ENCODE measurements at places on chromosomes 6 and 20. TPM values are rescaled to one million over a fixed set of nuclear protein-coding genes. Genes with fewer than 3 reads are reported as not detected.

The MEP1A gene
- not detected for total RNA-seq

The GPLD1 gene
- 7.3 TPM for total RNA-seq

The NKAPL gene
- 0.29 TPM for total RNA-seq

The TRAM2 gene
- total RNA-seq, result 9.1 TPM

The VIP gene
- total RNA-seq, result not detected

GRCh38 chr20:45016089-45016671 lies 49.9 kb downstream of the STK4 start:
- DNase-seq, result no peak

GRCh38 chr6:74942130-74942529 lies 263.7 kb downstream of the COL12A1 start:
- no peak for DNase-seq

GRCh38 chr6:159727717-159728445 lies 575 bp downstream of the WTAP start:
- no peak for DNase-seq

- DNase-seq, result no peak
Observed at GRCh38 chr6:11710311-11710761, 68.3 kb downstream of the ADTRP start.

- DNase-seq, result no peak
Observed at GRCh38 chr6:87498048-87498447, 25.3 kb downstream of the SLC35A1 start.

DNA sequence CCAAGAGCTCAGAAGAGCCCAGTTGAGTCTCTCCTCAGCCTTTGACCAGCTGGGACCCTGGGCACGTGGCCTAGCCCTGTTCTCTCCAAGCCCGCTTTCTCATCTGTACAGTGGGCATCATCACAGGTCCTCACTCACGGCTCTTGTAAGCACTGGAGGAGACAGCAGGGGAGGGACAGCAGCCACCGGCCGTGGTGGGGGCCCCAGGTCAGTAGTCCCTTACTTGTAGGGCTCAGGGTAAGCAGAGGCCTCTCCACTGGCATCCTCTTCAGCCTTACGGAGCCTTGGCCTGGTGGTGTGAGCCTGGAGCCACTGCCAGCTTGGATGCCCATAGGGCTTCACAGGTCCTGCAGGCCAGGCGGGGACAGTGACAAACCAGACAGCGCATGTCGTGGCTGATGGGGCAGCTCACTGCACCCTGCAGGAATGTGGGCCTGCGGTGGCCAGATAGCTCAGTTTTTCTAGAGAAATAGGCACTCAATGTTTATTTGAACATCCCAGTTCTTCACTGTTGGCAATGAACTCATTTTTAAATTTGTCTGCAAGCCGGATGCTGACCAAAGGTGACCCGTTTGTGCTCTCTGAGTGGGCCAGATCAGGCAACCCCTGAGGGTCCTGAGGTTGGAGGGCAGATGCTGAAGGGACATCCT lies 65.1 kb downstream of the ADNP start:
- no peak for DNase-seq

DNA sequence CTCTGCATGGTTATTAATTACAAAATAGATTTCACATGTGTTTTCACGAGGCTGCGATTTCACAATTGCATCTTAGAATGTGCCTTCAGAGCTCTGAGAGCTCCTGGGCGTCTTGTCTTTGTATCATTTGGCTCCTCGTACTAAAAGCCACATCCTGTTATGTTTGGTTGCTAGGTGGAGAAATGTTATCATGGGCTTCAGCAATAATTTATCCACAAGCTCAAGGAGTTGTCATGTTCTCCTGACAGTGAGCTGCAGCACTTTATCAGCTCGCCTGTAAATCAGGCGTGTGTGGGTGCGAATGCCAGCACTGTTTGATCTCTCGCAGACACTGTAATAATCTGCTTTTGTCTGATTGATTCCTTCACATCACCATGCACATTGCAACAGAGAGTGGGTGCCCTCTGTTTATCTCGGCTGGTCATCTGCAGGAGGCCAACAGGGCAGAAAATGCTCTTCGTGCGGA lies 218.6 kb upstream of the ZFP64 start:
- no peak for DNase-seq

DNA sequence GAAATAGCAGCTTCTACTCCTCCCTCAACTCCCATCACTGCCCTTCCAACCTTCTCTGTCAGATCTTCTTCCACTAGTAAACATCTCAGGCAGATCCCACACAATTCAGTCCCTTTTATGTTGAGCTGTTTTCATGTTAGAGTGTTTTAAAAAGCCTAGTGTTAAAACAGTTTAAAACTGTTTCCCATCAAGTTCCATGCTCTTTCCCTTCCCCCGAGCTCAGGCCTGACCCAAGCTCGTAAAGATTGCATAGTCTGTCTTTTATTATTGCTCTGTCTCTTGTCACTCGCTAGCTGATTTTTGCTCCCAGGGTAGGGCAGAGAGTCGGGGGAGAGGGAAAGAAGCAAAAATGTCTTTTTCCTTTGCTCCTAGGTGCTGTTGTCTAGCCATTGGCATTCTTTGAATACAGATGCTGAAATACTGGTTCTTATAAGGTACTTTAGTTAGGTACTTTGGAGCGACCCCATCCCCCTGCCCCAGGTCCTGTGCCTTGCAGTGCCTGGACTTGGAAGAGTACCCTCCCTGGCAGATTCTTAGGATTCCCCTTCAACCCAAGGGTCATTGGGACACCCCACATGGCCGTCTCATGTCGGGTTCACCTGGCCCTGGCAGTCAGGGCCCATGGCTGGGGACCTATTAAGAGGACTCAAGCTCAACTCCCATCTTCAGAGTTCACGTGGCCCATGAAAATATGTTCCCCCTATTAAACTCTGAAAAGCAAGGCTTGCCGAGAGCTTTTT lies 101.2 kb upstream of the ARMC2 start:
- no peak for DNase-seq

- DNase-seq, result no peak
Observed at GRCh38 chr6:166527849-166528248, 58.6 kb downstream of the RAMACL start.

DNA sequence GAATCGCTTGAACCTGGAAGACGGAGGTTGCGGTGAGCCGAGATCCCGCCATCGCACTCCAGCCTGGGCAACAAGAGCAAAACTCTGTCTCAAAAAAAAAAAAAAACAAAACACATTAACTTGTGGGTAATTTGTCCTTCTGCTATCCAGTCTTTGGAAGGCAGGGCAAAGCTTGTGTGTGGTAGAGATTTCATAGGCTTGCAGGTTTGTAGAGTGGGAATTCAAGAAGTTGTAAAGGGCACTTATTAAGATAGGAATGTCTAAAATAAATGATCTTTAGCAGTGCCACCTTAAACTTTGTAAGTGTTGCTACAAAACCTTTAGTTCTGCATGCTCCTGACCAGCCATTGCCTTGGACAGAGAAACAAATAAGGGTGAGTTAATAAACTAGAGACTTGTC lies 8.4 kb downstream of the VAPB start:
- DNase-seq, result no peak
